Activated CD8-positive, alpha-beta T cell treated with anti-CD3 and anti-CD28 coated beads, Interleukin-2, amount 10 ng/mL, durations not matched to agents 7 days and 5 days (primary cell): ENCODE measurements at places on chromosomes 2 and 18.

- no peak for DNase-seq
- H3K27me3 ChIP-seq: peaks cover 28% of the 10 kb centered on the region
- H3K36me3 ChIP-seq: no peaks in the 10 kb centered on the region
- no peak overlapping the region for H3K4me3 ChIP-seq
- H3K27ac ChIP-seq: no peak overlapping the region
- no peaks in the 10 kb centered on the region for H3K4me1 ChIP-seq
These were observed 106.2 kb downstream of the MREG start for GRCh38 chr2:215907147-215907546.

DNA sequence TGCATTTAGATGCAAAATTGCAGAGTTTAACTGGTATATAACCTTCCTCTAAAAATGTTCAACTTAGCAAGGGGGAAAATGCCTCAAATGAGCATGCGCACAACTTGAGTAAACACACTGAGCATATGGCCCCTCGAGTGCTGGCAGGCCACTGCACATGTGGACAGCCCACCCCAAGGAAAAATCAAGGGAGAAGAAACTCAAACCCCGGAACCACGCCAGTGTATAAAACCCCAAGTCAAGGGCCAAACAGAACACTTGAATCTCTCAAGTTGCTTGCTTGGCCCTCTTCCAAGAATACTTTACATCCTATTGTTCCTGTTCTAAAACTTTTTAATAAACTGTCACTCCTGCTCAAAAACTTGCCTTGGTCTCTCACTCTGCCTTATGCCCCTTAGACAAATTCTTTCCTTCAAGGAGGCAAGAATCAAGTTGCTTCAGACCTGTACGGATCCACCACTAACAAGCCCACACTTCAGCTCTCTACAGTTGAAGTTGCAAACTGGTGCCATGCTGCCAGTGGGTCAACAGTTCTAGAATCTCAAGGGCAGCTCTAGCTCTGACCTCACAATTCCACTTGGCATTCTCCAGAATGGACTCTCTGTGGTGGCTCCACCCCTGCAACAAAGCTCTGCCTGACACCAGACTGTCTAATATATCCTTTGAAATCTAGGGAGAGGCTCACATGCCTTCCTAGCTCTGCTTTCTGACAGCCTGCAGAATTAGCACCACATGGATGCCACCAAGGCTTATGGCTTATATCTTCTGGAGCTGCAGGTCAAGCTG is 38.9 kb downstream of the HIBCH start:
- no peak for DNase-seq
- H3K4me3 ChIP-seq: no peak overlapping the region
- no peaks in the 10 kb centered on the region for H3K27me3 ChIP-seq
- peaks cover 7% of the 10 kb centered on the region for H3K36me3 ChIP-seq
- no peak overlapping the region for H3K27ac ChIP-seq
- H3K4me1 ChIP-seq: no peaks in the 10 kb centered on the region

GRCh38 chr18:77374446-77374805 is 124.8 kb downstream of the GALR1 start:
- no peaks in the 10 kb centered on the region for H3K4me1 ChIP-seq
- no peak for DNase-seq
- no peak overlapping the region for H3K27ac ChIP-seq
- no peaks in the 10 kb centered on the region for H3K27me3 ChIP-seq

DNA sequence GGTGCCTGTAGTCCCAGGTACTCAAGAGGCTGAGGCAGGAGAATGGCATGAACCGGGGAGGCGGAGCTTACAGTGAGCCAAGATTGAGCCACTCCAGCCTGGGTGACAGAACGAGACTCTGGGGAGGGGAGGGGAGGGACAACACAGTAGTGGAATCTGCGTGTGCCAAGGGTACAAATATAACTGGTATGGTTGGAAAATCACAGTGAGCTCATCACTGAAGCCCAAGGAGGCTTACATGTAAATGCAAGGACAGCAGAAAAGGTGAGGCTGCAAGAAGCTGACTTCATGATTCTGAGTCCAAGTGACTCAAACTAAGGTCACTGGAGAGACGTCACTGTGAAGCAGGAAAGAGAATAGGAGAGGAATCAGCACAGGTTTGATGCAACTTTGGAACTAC is 9.2 kb downstream of the SEPTIN10 start:
- DNase-seq: no peak
- H3K36me3 ChIP-seq: no peaks in the 10 kb centered on the region
- H3K4me3 ChIP-seq: no peak overlapping the region
- H3K27ac ChIP-seq: no peak overlapping the region
- no peaks in the 10 kb centered on the region for H3K4me1 ChIP-seq

DNA sequence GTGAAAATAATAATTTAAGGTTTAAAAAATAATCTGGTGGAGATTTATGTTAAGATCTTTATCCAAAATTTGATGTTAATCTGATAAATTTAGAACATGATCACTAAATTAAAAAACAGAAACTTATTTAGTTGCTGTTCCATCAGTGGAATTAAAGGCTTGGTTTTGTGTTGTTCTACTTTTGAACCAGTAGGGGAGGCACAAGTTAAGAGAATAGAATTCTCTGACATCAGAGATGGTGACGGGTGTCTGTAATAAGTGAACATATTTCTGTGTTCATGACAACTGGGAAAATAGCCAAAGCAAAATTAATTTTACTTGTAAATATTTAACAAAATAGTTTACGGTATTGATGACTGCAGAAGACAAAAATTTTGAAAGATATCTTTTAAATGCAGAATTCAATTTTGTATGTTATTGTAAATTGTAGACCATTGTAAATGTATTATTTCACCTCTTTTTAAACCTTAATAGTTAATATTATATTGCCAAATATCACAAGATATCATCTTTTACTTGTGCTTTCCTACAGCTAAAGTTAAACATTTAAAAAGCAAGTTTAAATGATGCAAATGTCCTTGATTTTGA is 106.0 kb downstream of the UBR3 start:
- H3K36me3 ChIP-seq: peaks cover 6% of the 10 kb centered on the region
- no peak for DNase-seq
- H3K27me3 ChIP-seq: no peaks in the 10 kb centered on the region
- no peak overlapping the region for H3K4me3 ChIP-seq

DNA sequence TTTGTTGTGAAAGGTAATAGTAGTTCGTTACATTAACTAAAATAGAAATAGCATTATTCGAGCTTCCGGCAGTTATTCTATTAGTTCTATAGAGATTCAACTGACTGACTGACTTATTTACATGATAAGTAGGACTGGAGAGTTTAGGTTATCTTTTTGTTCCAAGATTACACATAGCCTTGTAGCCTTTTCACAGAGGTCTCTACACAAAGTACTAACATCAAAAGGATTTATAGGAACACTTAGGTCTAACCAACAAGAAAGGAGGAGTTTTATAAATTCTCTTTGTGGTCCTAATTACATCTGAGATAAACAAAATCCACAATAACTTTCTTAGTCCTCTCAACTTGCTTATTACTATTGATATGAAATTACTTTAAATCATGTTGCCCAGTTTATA is 62.8 kb downstream of the SOS1 start:
- peaks cover 54% of the 10 kb centered on the region for H3K36me3 ChIP-seq
- no peaks in the 10 kb centered on the region for H3K27me3 ChIP-seq
- no peak for DNase-seq
- H3K27ac ChIP-seq: no peak overlapping the region
- H3K4me1 ChIP-seq: peaks cover 45% of the 10 kb centered on the region

GRCh38 chr2:119289642-119290041 is 66.0 kb downstream of the STEAP3 start:
- H3K27me3 ChIP-seq: no peaks in the 10 kb centered on the region
- H3K4me1 ChIP-seq: no peaks in the 10 kb centered on the region
- no peaks in the 10 kb centered on the region for H3K36me3 ChIP-seq
- no peak overlapping the region for H3K4me3 ChIP-seq

DNA sequence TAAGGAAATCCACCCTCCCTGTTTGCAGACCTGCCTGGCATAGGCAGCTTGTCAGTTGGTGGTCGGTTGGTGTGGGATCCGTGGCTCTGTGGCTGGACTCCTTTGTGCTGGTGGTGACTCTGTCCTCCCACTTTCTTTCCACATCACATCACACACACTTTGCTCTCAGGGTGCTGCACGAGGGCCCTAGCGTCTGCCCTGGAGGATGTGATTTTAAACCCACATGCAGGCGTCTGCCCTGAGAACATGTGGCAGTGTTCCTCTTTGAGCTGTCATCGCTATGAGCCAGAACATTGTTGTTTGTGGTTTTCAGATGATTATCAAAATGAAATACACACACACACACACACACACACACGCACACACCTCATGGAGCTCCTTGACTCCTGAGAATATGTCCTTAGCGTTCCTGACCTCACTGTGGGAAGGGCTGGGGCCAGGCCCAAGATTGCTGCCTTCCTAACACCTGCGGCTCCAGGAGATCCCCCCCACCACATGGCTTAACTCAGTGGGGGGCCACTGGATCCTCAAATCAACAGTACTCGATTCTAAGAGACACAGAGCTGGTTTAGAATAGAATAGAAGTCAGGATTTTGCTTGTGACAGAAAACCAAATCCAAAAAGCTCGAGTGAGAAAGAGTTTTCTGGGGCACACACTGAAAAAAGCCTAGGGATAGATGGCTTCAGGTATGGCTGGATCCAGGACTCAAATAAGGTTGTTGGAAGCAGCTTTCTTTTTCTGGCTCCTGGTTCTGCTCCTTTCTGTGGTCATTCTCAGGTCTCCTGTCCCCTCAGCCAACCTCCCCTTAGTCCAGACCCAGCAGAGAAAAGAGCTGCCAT is 54.8 kb downstream of the RTP5 start:
- no peak for DNase-seq
- H3K4me3 ChIP-seq: no peak overlapping the region
- no peaks in the 10 kb centered on the region for H3K36me3 ChIP-seq
- H3K27me3 ChIP-seq: no peaks in the 10 kb centered on the region
